ENCODE measurements at places on chromosomes 4 and X. TPM values are rescaled to one million over a fixed set of nuclear protein-coding genes. Genes with fewer than 3 reads are reported as not detected.

- no peak overlapping the region for H3K27ac ChIP-seq
- H3K4me1 ChIP-seq, result no peaks in the 10 kb centered on the region
- no peaks in the 10 kb centered on the region for H3K27me3 ChIP-seq
- no peak for DNase-seq
- no peak overlapping the region for H3K4me3 ChIP-seq
- H3K36me3 ChIP-seq, result no peaks in the 10 kb centered on the region
These were observed 449.7 kb downstream of the PCDH7 start for GRCh38 chr4:31169846-31170245.

- no peak overlapping the region for H3K4me3 ChIP-seq
- H3K4me1 ChIP-seq, result no peaks in the 10 kb centered on the region
- no peaks in the 10 kb centered on the region for H3K27me3 ChIP-seq
- H3K36me3 ChIP-seq, result no peaks in the 10 kb centered on the region
- no peak for DNase-seq
- no peak overlapping the region for H3K27ac ChIP-seq
These were observed 8.6 kb upstream of the CYP2U1 start for GRCh38 chr4:107922486-107923473.

- H3K27me3 ChIP-seq, result no peaks in the 10 kb centered on the region
- H3K27ac ChIP-seq, result no peak overlapping the region
- no peak overlapping the region for H3K4me3 ChIP-seq
- no peaks in the 10 kb centered on the region for H3K4me1 ChIP-seq
These were observed 163.4 kb downstream of the PDGFRA start for GRCh38 chr4:54392479-54392878.

GRCh38 chrX:74510401-74510800 is 89.1 kb downstream of the SLC16A2 start:
- H3K27me3 ChIP-seq, result no peaks in the 10 kb centered on the region
- DNase-seq, result no peak
- no peak overlapping the region for H3K27ac ChIP-seq
- H3K4me1 ChIP-seq, result no peaks in the 10 kb centered on the region
- H3K36me3 ChIP-seq, result no peaks in the 10 kb centered on the region

DNA sequence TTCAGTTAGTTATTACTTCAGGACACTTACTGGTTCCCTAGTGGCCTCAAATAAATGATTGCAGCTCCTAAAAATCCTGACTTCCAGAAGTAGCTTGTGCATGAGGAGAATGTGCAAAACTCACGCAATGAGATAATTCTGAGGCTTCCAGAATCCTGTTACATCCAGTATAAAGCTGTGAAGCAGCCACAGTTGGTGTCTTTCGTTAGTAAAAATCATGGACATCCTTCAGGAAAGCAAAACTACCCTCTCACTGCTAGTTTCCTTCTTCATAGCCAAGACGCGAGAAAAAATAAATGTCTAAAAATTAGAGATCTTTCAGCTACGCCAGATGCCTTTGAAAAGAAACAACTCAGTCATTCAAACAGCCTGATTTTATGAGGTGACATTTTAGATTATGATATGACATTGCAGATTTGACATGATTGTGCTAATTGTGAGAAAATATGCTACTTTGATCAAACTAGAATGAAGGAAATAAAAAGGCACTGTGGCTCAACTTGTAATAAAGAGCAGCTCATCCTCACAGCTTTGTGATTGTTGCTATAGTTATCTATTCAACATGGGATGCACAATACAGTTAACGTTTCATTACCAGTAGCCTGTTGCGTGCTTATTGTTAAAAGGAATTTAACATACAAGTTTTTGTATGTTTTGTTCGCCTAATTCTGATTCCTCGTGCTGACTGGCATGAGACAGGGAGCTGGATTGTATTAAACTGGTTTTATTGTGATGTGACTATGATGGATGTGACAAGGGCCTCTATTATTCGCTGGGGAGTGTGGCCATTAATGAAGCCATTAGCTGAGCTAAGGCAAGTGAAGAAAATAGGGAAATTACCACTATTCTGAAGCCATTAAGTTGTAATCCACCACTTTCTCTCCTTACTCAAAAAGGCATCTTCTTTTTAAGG is 40.5 kb downstream of the AFF2 start:
- DNase-seq, result no peak
- H3K36me3 ChIP-seq, result no peaks in the 10 kb centered on the region
- no peak overlapping the region for H3K4me3 ChIP-seq
- no peaks in the 10 kb centered on the region for H3K4me1 ChIP-seq

DNA sequence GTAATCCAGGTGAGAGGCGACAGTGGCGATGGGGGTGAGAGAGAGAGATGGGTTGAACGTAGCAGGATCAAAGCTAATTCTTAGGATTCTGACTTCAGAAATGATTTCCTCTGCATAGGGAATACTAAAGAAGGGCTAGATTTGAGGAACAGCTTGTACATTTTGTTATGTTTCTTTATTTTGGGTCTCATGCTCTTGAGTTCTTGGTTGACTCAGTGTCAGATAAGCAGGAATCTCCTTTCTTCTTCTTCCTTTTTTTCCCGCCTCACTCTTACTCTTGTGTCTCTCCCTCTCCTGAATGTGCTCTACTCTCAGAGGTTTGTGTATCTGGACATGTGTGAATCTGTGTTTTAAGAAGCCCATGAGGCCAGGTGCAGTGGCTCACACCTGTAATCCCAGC is 36.4 kb downstream of the FAM193A start:
- H3K27me3 ChIP-seq, result no peaks in the 10 kb centered on the region
- H3K27ac ChIP-seq, result no peak overlapping the region
- peaks cover 50% of the 10 kb centered on the region for H3K4me1 ChIP-seq
- H3K36me3 ChIP-seq, result no peaks in the 10 kb centered on the region

DNA sequence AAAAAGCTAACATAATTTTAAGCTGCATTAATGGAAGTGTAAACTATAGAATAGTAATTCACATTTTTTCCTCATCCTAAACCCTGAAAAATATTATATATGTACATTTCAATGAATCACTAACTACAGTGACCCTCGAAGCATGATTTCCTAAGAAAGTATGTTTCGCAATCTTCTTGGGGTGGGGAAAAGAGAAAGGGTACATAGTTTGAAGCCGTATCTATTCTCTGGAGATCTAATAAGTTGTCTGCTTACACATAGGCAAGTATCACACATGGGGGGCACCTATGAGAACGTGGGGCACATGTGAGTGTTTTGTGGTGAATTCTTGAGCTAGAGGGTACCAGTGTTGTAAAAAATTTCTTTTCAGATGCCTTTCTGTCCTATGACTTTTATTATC is 71.2 kb downstream of the JADE1 start:
- DNase-seq, result no peak
- H3K27me3 ChIP-seq, result no peaks in the 10 kb centered on the region
- H3K27ac ChIP-seq, result no peak overlapping the region
- H3K36me3 ChIP-seq, result no peaks in the 10 kb centered on the region
- no peak overlapping the region for H3K4me3 ChIP-seq

DNA sequence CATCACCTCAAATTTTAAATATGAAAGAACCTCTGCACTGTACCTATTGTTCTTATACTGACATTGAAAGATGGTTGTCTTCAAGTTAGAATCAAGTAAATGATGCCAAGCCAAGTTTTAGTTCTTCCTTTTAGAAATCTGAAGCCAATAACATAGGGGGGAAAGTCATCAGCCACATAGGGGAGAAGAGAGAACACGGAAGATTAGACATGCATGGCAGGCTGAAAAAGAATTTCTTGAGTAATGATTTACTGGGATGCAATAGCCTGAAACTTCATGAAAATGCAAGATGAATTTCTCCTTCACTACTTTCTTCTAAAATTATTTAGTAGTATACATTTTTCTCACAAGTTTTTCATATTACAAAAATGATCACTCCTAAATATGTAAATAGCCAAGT is 13.6 kb upstream of the EPGN start:
- H3K27ac ChIP-seq, result no peak overlapping the region
- no peak overlapping the region for H3K4me3 ChIP-seq
- no peaks in the 10 kb centered on the region for H3K36me3 ChIP-seq
- H3K27me3 ChIP-seq, result no peaks in the 10 kb centered on the region
- H3K4me1 ChIP-seq, result no peaks in the 10 kb centered on the region

DNA sequence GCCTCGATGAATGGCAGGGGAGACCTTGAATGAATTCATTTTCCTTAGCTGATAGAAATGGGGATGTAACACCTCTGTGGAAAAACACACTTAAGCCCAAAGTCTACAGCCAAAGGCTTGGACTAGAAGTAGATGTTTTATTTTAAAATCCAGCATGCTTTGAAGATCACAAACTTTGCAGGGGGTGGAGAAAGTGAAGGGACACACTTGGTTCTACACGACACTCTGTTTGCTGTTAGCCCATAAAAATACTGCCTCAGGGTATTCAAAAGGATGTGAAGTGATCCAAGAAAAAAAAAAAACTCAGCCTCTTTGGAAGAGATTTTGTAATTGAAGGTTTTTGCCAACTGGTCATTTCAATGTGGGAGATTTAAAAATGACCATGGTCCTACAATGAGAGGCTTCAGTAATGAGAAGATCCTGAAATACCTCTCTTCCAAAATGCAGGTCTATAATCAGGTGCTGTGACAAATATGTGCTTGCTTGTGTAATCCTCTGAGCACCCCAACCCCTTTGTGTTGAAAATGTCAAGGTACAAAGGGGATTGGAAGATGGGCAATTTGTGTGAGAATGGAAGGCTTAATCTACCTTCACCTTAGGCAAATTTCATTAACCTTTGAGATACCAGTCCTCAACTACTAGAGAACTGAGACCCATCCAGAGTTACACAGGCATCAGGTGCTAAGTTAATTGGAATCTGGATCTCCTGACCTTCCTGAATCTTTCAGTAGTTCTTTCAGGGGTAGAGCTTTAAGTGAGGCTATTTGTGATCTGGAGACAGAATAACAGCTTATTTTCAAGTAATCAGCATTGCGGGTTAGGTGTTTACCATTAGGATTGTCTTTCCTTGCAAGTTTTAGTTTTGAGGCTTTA is 82.5 kb downstream of the HS6ST2 start:
- no peak overlapping the region for H3K4me3 ChIP-seq
- H3K36me3 ChIP-seq, result no peaks in the 10 kb centered on the region
- DNase-seq, result no peak
- no peaks in the 10 kb centered on the region for H3K4me1 ChIP-seq
- peaks cover 21% of the 10 kb centered on the region for H3K27me3 ChIP-seq
- H3K27ac ChIP-seq, result no peak overlapping the region

DNA sequence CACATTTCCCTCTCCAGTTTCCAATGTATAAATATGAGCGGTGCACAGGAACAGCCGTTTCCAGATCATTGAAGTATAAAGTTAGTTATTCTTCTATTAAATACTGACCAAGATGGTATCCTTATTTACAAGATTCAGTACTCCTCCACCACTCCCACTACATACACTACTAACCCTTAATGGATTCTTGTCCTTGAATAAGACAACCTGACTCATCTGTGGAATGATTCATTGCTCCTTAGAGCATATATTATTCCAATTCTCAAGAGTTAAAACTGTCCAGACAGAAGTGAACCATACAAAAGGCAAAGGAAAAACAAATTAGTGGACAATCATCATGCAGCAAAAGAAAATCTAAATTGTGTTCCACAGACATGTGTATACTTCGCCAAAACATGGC is 373.3 kb downstream of the IDS start:
- DNase-seq, result no peak
- H3K27me3 ChIP-seq, result no peaks in the 10 kb centered on the region
- no peaks in the 10 kb centered on the region for H3K4me1 ChIP-seq
- H3K4me3 ChIP-seq, result no peak overlapping the region
- H3K27ac ChIP-seq, result no peak overlapping the region

- DNase-seq, result no peak
- no peak overlapping the region for H3K27ac ChIP-seq
- no peak overlapping the region for H3K4me3 ChIP-seq
- no peaks in the 10 kb centered on the region for H3K4me1 ChIP-seq
- H3K27me3 ChIP-seq, result no peaks in the 10 kb centered on the region
- peaks cover 4% of the 10 kb centered on the region for H3K36me3 ChIP-seq
These were observed 73.3 kb downstream of the NCAPG start for GRCh38 chr4:17884063-17884462.

GRCh38 chrX:79117078-79117477 is 27.4 kb upstream of the GPR174 start:
- no peak overlapping the region for H3K27ac ChIP-seq
- no peak overlapping the region for H3K4me3 ChIP-seq
- H3K4me1 ChIP-seq, result no peaks in the 10 kb centered on the region
- no peak for DNase-seq
- no peaks in the 10 kb centered on the region for H3K27me3 ChIP-seq
- H3K36me3 ChIP-seq, result no peaks in the 10 kb centered on the region

DNA sequence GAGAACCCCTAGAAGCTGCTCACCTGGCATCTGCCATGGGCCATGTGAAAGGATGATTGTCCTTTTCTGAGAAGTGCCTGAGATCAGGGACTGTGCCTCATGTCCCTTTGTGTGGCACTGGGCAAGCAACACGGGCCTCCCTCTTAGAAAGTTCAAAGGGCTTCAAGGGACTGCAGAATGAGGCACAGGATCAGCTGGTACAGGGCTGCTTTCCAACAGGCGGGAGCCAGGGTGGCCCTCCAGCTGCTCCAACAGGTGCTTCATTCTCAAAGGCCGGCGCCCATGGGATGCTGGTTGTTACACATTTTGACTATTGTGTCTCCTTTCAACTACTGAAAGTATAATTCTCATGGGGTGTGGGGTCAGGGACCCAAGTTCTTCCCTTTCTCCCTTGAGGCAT is 114.7 kb downstream of the ENPP6 start:
- no peaks in the 10 kb centered on the region for H3K27me3 ChIP-seq
- H3K4me3 ChIP-seq, result no peak overlapping the region
- no peak overlapping the region for H3K27ac ChIP-seq

- H3K36me3 ChIP-seq, result no peaks in the 10 kb centered on the region
- no peaks in the 10 kb centered on the region for H3K27me3 ChIP-seq
- no peak overlapping the region for H3K4me3 ChIP-seq
- no peak overlapping the region for H3K27ac ChIP-seq
- DNase-seq, result no peak
These were observed 2.6 kb upstream of the LAS1L start for GRCh38 chrX:65537229-65537628.

The CCSER1 gene
- 12.6 TPM for total RNA-seq

The ADGRG4 gene
- total RNA-seq, result 0.09 TPM

The ABLIM2 gene
- 18.4 TPM for total RNA-seq

The SHROOM3 gene
- total RNA-seq, result 33.3 TPM

The PPBP gene
- total RNA-seq, result 0.49 TPM

The GABRB1 gene
- total RNA-seq, result 6.6 TPM

The CRMP1 gene
- total RNA-seq, result 0.40 TPM

The SPIN2A gene
- 0.30 TPM for total RNA-seq

The MAP7D3 gene
- 15.3 TPM for total RNA-seq

Data from heart right ventricle (tissue), 16 donors.